ENCODE measurements at places on chromosomes 2 and 18.

DNA sequence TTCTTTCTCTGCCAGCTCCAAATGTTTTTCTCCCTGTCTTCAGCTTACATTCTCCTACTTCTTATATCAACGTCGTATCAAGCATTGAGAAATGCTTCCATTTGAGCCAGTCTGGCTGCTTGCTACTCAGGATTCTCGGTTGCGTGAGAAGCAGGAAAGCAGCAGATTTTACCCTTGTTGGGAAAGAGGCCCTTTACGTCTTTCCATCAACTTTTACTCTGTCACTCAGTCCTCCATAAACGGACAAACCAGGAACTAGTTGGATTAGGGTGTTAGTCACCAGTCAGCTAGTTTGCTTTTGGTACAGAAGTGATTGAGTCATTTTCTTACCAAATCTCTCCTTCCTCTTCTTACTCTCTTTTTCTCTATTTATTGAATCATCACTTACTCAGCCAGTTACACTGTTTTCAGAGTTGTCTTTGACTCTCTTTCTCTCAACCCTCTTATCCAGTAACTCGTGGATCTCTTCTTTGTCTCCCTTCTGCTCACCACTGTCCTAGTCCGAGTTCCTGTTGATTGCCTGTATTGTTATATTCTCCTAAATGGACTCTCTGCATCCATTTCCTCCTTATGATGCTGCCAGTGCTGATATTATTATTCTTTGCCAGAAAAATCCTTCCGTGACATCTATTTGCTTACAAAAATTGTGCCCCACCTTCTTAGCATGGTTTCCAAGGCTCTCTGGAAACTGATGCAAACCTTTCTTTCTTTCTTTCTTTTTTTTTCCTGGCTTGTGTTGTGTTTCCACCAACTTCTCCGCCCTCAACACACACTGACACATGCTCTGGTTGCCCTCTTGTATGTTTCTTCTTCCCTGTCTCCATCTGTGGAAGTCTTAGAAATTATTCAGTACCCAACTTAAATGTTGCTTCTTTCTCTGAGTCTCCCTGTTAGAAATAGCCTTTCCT, 61.5 kb downstream of the VRK2 start:
- DNase-seq = peak; percentile 31

GRCh38 chr2:147016181-147016580, 828.6 kb upstream of the ACVR2A start:
- no peak for DNase-seq

DNA sequence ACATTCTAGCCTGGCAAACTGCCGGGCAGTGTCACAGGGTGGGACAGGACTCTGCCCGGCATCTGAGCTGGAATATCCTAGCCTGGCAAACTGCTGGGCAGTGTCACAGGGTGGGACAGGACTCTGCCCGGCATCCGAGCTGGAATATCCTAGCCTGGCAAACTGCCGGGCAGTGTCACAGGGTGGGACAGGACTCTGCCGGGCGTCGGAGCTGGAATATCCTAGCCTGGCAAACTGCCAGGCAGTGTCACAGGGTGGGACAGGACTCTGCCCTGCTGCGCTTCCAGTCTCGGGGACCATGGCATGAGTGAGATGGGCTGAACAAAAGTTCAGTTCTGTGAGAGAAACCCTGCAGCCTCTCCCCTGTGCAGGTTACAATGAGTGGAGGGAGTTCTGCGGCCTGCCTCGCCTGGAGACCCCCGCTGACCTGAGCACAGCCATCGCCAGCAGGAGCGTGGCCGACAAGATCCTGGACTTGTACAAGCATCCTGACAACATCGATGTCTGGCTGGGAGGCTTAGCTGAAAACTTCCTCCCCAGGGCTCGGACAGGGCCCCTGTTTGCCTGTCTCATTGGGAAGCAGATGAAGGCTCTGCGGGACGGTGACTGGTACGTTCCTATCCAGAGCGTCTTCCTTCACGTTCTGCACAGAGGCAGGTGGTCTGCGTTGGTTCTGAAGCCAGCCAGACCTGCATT, 80.3 kb downstream of the TPO start:
- no peak for DNase-seq

DNA sequence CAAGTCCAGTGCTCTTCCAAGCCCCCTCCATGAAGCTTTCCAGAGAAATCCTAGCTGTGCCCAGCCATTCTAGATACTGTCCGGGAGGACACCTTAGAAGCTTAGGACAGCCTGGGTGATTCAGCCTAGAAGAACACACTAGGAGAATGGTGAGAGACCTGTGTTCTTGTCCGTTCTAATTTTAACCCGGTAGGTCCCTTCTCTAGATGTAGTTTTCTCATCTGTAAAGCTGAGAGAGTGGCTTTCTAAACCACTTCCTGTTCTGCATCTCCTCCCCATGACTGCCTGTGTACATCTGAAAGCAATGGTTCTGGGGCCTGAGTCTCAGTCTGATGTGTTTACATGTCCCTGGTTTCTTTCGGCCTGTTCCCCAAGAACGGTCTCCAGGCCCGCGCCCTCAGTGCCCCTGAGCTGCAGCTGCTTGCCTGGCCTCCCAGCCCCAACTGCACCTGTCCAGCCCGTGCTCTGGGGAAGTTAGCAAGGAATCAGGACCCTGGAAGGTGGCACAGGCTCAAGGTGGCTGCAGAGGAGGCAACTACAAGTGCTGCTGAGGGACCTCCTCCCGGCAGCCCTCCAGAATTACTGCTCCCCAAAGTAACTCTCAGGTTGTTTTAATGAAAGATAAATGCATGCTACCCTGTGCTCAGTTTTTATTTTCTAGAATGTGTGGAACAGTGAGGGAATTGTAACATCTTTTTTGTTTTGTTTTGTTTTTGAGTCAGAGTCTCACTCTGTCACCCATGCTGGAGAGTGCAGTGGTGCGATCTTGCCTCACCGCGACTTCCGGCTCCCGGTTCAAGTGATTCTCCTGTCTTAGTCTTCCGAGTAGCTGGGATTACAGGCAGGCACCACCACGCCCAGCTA, 105.9 kb downstream of the LBH start:
- DNase-seq = no peak

DNA sequence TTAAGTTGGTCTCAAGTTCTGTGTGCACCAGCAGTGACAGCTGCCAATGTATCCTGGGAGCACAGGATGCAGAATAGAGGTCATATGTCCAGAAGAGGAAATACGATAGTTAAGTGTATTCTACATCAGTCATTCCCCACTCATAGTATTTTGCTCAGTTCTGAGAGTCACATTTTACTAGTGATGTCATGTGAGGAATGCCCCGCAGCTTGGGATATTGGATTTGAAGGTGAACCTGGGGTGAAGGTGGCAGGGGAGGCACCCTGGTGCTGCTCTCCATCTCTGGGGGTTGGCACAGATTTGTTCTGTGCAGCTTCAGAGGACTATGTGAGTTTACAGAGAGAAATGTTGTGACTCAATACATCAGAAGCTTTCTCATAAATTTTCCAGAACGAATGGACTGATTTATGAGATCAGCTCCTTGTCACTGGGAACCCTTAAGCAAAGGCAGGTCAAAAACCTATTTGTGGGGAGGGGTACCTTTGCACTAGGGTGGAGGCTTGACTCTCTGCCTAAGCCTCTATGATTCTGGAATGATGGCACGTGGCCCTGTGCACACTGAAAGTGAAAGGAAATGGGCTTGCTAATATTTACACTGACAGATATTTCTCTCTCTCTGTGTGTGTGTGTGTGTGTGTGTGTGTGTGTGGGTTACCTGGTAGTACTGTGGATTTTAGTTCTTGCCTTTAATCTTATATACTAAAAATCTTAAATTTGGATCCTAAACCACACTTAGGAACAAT, 95.9 kb downstream of the NEB start:
- DNase-seq = no peak

DNA sequence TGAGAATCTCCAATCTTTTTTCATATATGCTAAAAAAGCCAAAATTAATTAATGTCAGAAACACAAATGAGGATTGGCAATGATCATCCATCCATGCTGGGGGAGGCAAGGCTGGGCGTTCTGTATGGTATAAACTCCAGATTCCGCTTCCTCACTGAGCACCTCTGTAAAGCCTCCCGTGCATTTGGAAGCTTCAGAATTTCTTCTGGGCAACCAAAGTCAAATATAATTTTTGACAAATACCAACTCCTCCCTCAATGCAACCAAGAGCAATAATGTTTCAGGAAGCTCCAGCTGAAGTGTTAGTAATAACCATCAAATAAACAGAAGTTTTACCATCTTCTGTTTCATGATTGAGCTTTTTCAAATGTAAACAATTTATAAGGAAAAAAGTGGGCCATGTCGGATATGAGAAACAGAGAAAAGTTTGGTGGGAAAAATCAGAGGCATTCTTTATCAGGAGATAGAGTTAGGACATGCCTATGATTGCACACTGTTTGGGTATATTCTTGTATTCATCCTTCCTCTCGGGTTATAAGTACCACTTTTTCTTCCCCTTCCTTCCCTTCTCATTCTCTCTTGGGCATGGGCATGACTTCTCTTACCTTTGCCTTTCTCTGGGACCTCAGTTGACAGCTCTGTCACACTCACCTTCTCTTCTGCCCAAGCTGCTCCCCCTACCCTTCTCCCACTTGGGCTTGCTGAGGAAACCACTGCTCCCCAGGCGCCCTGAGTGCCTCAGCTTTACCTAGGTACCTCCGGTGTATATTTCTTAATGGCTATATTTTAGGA, 149.5 kb upstream of the ZEB2 start:
- DNase-seq = no peak

DNA sequence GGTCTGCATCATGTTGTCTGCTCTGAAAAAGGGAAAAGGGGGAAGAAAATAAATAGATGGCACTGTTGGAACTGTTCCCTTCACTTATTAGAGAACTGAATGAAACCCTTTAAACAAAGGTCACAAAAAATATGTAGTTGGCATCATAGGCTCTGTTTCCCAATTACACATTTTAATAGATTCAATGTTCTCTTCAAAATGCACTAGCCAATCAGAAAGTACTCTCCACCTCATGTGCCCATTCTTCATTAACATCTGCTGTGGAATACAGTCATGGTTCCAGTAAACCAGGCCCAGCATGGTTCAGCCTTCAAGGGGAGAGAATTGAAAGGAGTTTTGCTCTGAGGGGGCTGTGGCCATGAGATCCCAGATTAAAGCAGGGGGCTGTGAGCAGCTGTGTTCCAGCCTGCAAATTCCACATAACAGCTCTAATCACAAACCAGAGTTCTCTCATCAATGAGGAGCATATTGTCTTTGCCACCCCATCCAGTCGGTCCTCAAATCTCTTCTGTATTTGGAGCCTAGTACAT, 165.9 kb upstream of the CREB1 start:
- DNase-seq = no peak

- no peak for DNase-seq
These were observed 46.3 kb upstream of the VIT start for GRCh38 chr2:36650031-36650829.

DNA sequence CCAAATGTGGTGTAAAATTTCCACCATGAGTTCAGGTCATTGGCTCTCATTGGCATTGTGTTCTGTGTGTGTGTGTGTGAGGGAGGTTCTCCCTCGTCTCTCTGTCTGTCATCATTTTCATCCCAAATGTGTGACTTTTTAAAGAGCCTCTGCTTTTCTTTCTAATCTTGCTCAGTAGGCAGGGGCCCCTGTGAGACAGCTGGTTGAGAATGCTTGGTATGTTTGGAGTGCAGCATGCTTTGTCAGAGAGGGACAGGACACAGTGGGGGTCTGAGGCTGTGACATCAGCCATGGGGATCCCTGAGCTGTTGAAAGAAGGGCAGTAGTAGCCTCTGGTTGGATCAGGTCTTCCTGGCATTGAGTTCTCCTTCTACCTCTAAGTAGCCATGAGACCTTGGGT, 10.6 kb downstream of the PTPRM start:
- no peak for DNase-seq

GRCh38 chr2:79860228-79861058, 347.6 kb downstream of the CTNNA2 start:
- DNase-seq = no peak

GRCh38 chr2:54666634-54667265, 56.7 kb upstream of the EML6 start:
- DNase-seq = no peak

GRCh38 chr2:45964223-45964841, 312.9 kb downstream of the PRKCE start:
- DNase-seq = peak; percentile 30

DNA sequence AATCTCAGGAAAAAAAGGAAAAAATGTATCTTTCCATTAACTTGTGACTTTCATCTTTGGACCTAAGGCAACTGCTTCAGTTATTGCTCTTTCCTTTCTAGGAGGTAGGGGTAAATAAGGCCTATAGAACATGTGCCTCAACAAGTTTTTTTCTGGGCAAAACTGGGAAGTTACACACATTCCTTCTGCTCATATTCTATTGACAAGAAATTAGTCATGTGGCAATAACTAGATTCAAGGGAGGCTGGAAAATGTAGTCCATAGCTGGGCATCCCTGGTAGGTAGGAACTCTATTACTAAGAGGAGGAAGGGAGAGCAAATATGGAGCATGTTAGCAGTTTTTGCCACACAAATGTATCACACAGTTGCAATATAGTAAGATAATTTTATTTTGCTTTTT, 37.7 kb upstream of the NEMP2 start:
- no peak for DNase-seq

- DNase-seq = no peak
These were observed 2.6 kb downstream of the GRHL1 start for GRCh38 chr2:9954136-9954535.

GRCh38 chr18:49174478-49174877, 223.7 kb upstream of the SMAD7 start:
- no peak for DNase-seq

- no peak for DNase-seq
These were observed 526.2 kb upstream of the TNP1 start for GRCh38 chr2:217386041-217386440.

GRCh38 chr2:226423498-226423960, 376.1 kb downstream of the IRS1 start:
- DNase-seq = no peak

GRCh38 chr18:30088238-30089015, 954.1 kb downstream of the DSC3 start:
- DNase-seq = no peak

- no peak for DNase-seq
These were observed 261.6 kb upstream of the ZNF804A start for GRCh38 chr2:184336688-184337087.

GRCh38 chr18:77099485-77100370, 32.9 kb downstream of the MBP start:
- no peak for DNase-seq

- DNase-seq = no peak
These were observed 653.7 kb downstream of the DCDC2C start for GRCh38 chr2:4357121-4357520.

GRCh38 chr2:118732432-118732831, 115.0 kb downstream of the EN1 start:
- no peak for DNase-seq
